Left lobe of liver (tissue), 2 donors: ENCODE measurements at places on chromosomes 12 and 14. TPM values are rescaled to one million over a fixed set of nuclear protein-coding genes. Genes with fewer than 3 reads are reported as not detected.

GRCh38 chr12:75960086-75960910 is 71.3 kb downstream of the PHLDA1 start:
- DNase-seq: no peak

The NELL2 gene
- 0.78 TPM for total RNA-seq

GRCh38 chr14:95611293-95611880 is 74.8 kb upstream of the TCL1B start:
- no peak for DNase-seq

- no peak for DNase-seq
These were observed 138.9 kb downstream of the TSPAN9 start for GRCh38 chr12:3216097-3216496.

GRCh38 chr12:6266971-6267721 is 43.3 kb upstream of the PLEKHG6 start:
- DNase-seq: no peak

DNA sequence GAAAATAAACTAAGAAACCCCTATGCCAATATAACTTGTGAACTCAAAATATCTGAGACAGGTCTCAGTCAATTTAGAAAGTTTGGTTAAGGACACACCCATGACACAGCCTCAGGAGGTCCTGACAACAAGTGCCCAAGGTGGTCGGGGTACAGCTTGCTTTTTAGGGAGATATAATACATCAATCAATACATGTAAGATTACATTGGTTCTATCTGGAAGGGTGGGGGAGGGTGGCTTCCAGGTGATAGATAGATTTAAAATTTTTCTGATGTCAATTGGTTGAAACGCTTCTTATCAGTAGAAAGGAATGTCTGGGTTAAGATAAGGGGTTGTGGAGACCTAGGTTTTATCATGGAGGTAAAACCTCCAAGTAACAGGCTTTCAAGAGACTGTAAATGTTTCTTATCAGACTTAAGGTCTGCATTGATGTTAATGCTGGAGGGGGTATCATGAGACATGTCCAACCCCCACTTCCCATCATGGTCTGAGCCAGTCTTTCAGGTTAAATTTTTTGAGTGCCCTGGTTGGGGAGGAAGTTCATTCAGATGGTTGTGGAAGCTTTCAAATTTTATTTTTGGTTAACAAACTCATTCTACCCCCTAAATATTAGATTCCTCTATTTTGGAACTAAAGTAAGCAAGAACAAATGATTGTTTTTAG is 82.0 kb upstream of the RASSF8 start:
- DNase-seq: no peak

The LBHD2 gene
- not detected for total RNA-seq

DNA sequence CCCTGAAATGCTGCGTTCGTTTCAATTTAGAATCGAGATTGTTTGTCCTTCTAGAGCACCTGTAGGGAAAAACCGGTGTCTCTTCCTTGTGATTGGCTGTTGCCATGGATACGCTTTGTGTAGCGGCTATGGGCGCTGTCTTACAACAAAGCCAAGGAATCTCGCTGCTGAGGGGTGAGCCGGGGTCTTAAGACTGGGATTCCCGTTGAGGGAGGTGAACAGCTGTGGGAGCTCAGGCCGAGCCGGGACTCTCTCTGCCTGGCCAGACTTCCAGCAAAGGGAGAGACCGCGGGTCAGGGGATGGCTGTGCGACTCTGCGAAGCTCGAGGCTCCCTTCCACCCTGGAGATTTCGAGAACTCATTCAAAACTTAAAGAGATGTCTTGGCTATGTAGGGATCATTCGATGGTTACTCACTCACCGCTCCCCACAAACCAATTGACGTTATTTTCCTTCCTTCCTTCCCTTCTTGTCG is at the start of the genes LRRIQ1 and TSPAN19:
TSS of gene LRRIQ1 (plus strand) at position 118 of the 474 bp plus-strand sequence. CDS start 1,826 bp downstream, outside the sequence.
TSS of gene TSPAN19 (minus strand) at position 44 of the 474 bp plus-strand sequence. CDS start 6,331 bp downstream, outside the sequence.
- peak; percentile 48 for DNase-seq

GRCh38 chr12:13121568-13121967 is 18.1 kb upstream of the GSG1 start:
- no peak for DNase-seq

The CYP46A1 gene
- 1.5 TPM for total RNA-seq

DNA sequence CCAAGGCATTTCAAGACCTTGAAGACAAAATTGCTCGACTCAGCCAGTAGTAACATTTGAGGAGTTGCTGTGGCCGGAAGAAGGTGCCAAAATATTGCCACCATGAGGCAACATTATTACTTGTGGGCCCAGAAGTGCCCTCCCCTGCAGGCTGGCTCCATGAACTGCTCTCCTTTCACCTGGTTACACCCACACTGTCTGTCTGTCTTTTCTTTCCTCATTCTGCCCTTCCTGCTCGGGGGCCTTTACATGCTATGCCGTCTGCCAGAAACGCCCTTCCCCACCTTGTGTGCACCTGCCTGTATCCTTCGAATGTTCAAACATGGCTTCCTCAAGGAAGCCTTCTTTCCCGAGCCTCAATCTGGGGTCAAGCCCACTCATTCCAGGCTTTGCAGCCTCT is 224.2 kb upstream of the DIO3 start:
- no peak for DNase-seq

DNA sequence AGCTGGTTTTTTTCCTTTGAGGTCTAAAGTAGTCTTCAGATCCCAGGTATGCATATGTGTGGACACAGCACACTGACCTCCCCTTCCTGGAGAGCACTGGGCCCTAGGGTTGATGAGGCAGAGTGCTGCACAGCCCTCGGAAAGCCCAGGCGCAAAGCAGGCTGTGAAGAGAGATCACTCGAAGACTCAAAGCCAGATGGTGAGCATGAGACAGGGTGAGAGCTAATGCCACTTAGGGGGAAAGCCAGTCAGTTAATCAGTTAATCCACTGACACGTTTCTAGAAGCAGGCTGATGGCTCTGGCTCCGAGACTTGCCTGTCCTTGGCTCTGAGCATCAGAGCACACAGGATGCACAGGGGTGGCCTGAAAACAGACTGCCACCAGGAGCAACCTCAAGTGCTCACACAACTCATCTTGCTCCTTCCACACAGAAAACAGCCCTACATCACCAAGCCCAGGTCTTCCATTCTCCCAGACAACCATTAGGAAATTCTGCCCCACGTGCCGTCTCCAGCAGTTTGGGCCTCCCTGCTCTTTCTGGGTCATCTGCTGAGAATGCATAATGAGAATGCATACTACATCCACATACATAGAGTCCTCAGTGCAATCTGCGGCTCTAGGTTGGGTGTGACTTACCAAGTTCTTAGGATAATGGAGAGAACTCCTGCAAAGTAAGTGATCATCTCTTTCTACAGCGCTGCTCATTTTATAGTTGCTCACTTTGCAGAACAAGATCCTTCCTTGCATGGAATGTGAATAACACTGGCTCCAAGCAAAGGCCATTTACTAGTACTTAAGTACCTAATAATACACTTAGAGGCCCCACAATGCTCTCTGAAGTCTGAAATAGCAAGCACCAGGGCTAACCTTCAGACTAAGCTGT is 12.0 kb downstream of the AQP6 start:
- DNase-seq: no peak

- no peak for DNase-seq
These were observed 279.6 kb downstream of the PDZRN4 start for GRCh38 chr12:41467591-41468325.

- no peak for DNase-seq
These were observed 49.1 kb downstream of the CYP46A1 start for GRCh38 chr14:99733211-99733539.

GRCh38 chr14:105527381-105527825 is 1.0 kb downstream of the TMEM121 start:
- no peak for DNase-seq

DNA sequence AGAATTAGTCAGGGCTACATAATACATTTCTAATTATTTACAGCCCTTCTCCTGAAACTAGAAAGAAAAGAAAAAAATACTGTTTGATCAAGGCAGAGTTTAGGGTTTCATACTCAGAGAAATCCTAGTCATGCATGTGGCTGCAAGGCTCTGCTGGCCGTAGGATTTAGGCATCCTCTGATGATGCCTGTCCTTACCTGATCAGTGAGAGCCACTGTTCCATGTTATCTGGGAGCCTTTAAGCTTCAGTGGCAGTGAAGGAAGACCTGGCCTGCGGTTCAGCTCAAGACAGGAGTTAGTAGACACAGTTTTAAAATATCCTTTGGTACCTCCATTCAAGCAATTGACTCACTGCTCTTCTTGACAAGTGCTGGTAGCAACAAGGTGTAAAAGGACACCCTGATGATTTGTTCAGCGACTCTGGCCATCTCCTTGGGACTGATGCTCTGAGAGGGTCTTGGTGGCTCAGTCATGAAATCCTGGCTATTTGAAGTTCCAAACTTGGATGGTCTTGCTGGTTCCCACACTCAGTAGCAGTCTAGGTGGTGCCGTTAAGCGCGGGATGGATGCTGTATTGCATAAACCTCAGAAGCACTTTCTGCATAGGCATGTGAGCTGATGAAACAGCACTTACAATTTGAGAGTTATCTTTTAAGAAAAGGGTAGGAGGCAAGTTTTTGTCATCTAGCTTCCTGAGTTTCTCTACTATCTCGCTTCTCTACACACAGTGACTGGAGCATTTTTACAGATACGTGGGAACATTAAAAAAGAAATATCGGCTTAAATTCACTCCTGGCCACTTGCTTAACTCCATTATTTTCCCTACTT is 162.0 kb downstream of the SAMD4A start:
- no peak for DNase-seq

The SALL2 gene
- total RNA-seq: 0.68 TPM

The CD69 gene
- total RNA-seq: 0.53 TPM
